OCI-LY7 (cell line): ENCODE measurements at places on chromosomes 16 and 17.

GRCh38 chr16:57808589-57809228 lies 6.4 kb upstream of the KIFC3 start:
- no peak for DNase-seq

DNA sequence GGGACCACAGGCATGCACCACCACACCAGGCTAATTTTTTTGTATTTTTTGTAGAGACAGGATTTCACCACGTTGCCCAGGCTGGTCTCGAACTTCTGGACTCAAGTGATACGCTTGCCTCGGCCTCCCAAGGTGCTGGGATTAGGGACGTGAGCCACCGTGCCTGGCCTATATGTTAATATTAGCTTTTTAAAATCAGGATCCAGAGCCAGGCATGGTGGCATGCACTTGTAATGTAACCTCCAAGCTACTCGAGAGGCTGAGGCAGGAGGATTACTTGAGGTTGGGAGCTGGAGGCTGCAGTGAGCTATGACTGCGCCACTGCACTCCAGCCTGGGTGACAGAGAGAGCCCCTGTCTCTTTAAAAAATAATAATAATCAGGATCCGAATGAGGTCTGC lies 8.5 kb upstream of the ADCY7 start:
- DNase-seq = no peak

- no peak for DNase-seq
Measured at GRCh38 chr16:3175157-3176093, 12.6 kb upstream of the OR1F1 start.

- no peak for DNase-seq
Measured at GRCh38 chr17:39607057-39607850, 466 bp downstream of the NEUROD2 start.

DNA sequence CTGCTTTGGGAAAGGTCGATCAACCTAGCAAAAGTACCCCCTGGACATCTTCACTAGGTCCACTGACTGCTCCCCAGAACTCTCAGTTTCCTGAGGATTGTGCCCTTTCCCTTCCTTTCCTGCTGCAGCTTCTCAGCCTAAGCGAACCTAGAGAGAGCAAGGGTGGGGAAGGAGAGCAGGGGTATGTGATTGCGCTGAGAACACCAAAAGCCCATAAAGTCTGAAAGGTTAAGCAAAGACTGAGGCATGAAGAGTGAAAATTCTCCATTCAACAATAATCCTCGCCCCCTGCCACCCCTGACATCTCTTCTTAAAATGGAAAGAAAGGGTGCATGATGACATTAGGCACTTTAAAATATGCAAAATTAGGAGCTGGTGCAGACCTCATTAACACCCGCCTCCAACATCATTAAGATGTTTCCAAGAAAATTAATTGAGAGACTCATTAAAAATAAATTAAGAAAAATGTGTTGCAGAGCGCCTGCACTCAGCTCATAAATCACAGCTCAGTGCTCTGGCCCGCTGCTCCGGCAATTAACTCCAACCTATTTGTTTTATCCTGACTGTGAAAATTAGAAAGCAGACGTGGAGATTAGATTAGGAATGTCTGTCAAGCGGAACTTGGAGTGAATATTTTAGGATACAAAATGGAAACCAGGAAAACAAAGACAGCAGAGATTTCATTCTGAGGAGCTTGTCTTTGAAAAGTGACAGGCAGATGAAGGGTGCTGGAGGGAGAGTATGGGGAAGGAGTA lies 49.1 kb upstream of the PMFBP1 start:
- no peak for DNase-seq

DNA sequence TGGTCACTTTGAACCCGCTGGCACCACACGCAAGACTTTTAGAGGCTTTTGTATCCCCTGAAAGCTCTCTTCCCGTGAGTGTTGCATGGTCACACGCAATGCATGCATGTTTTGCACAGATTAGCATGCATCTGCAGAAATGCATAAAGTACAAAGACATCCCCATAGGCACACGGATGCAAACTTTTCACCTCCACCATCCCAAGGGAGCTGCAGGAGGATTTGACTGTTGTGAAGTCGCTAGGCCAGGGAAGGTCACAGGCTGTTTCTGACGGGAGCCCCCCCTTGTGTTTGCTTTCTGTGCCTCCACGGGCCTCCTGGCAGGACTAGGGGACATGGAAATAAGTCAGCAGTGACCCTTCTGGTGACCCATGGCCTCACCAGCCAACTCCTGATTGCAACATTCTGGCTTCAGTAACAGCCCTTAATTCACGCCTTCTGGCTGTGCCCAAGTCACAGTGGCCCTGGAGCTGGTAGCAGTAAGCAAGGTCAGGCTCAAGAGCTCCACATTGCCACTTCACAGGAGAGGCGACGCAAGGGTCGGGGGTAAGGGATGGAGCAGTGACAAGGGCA lies 45.1 kb downstream of the SOX9 start:
- no peak for DNase-seq

DNA sequence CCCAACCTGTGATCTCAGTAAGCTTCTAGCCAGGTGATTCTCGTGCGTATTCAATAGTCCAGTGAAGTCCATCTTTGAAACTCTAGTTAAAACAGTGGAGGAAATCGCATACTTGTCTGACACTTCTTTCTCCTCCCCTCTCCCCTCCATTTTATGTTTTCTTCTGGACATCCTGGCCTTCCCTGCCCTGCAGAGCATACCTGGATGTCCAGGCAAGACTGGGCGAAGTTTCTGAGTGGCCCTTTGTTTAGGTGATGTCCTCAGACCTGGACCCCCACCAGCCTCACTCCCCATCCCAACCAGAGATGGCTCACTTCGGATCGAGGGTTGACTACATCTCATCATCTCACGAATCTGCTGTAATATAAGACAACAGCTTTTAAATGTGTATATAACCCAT lies 65.7 kb downstream of the CCDC182 start:
- no peak for DNase-seq

- peak; percentile 76 for DNase-seq
Measured at GRCh38 chr16:22098405-22099255, 6.3 kb downstream of the VWA3A start.

- DNase-seq = no peak
Measured at GRCh38 chr16:4580250-4580649, 24.1 kb downstream of the C16orf96 start.

DNA sequence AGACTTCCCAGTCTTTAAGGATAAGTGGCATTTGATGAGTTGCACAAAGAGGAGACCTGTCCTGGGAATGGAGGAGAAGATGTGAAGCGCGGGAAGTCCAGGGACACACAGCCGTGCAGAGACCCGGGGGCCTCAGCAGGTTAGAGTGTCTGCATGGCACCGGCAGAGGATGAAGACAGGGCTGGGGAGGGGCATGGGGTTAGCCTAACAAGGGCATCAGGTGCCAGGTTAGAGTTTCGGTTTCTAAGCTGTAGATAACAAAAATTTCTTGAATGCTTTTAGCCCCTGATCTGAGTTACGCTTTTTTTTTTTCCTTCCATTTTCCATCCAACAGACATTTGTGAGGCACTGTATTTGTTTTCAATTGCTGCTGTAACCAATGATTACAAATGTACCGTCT lies 594.3 kb downstream of the MAF start:
- DNase-seq = no peak
